Activated CD4-positive, alpha-beta T cell treated with anti-CD3 and anti-CD28 coated beads for 1 hour (primary cell): ENCODE measurements at places on chromosomes 1 and 21.

- DNase-seq: no peak
Measured at GRCh38 chr1:3490046-3490745, 35.7 kb downstream of the ARHGEF16 start.

DNA sequence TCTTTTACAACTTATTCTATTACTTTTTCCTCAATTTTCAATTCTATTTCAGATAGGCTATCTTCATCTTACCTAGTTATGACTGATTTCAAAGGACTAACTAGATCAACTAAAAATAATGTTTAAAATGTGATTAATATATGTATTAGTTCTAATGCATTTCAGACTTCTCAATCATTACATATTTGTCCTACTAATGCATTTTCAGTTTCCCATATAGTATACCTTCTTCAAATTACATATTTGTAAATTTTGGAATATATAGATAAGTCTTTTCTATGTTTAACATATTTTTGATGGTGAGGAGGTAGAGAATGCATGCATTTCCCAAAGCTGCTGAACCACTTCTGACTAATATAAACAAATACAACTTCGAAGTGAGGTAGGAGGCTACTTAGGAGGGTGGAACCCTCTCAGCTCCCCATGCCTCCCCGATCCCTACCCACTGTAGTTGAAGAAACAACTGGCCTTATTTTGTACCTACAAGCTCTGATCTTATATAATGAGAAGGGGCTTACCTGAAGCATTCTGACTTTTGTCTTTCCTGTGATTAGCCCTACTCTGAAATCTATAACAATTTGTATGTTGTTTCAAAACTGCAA is 1.7 kb downstream of the TRMT1L start:
- no peak for DNase-seq

DNA sequence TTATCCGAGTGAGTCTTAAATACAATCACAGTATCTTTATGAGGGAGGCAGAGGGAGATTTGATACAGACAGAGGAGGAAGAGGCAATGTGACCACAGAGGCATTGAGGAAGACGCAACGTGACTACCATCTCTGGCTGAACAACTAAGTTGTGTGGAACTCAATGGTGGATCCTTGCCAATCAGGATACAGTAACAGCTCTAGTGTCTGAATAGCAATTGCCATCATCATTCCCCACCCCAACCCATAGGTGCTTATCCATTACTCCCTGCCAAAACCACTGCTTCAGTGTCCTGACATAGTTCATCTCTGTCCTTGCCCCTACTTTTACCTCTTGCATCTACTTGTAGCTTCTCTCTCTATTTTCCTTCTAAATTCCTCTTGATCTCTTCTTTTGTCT is 20.5 kb upstream of the RHBDL2 start:
- DNase-seq: no peak

- no peak for DNase-seq
Measured at GRCh38 chr1:228073857-228074545, 8.5 kb upstream of the ARF1 start.

GRCh38 chr1:234875953-234876855 is 252.4 kb downstream of the TOMM20 start:
- no peak for DNase-seq

DNA sequence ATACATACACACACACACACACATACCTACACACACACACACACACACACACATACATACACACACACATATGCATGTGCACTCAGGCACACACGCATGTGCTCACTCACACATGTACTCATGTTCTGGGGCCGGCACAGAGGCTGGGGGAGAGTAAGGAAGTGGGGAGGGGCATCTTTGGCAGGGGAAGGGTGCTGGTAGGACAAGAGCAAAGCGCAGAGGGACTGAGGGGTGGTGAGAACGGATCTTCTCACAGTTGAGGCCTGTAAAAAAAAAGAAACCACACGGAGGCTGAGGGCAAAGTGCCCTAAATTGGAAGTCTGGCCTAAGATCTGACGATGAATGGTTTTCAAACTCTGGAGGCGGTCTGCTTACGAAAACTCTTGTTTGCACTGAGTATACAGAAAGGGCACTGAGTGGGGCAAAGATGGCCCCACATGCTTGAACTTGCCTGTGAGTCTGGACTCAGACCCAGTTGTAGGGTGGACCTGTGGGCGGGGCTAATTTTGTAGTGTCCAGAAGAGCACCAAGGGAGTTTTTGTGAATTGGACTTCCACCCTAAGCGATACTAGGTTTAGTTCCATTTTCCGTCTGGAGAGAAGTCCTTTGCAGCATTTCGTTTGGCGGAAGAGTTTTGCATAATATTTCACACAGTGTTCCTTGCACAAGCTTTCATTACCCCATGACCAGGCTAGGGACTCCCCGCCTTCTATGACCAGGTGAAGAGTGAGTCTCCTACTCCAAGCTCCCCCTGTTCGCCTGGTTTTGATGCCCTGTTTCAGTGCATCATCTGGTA is 79.3 kb upstream of the LYST start:
- DNase-seq: no peak

DNA sequence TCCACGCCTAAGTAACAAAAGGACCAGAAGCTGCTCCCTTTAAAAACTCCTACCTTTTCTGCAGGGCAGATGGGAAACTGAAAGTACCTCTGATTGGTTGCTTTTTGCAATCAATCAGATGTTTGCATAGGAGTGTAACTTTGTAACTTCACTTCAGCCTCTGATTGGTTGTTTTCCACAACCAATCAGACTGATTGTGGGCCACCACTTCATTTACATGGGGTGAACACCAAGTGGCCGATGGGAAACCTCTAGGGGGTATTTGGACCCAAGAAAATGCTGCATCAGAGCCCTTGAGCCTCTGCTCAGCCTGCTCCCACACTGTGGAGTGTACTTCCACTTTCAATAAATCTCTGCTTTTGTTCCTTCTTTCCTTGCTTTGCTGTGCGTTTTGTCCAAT is 32.8 kb upstream of the CD1D start:
- DNase-seq: no peak

GRCh38 chr1:200035397-200035955 is 8.0 kb downstream of the NR5A2 start:
- no peak for DNase-seq

DNA sequence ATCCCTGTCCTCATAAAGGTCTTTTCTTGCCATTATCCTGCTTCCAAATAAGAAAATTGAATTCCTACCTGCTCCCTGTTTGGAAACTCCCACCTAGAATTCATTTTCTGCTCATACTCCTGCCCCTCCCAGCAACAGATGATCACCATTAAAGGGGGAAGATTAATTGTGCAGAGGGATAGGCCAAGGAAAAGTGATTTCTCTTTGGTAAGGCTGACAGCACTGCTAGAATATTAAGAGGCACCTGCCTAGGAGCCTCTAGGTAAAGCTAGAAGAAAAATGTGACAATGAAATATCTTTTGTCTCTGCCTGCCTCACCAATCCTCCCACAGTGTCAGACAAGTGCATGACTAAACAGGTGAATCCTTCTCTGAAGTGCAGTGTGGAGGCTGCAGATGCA is 77.0 kb upstream of the SPATA6 start:
- no peak for DNase-seq
